ENCODE measurements at places on chromosomes 12 and 14. TPM values are rescaled to one million over a fixed set of nuclear protein-coding genes. Genes with fewer than 3 reads are reported as not detected.

The NFE2 gene
- total RNA-seq: 0.28 TPM

The EIF2S1 gene
- 187 TPM for total RNA-seq

The LMO3 gene
- 10.8 TPM for total RNA-seq

The SSPN gene
- total RNA-seq: 24.6 TPM

The IRAK3 gene
- 8.1 TPM for total RNA-seq

The PRR4 gene
- 0.37 TPM for total RNA-seq

The SERPINA9 gene
- total RNA-seq: not detected

The WDHD1 gene
- 8.7 TPM for total RNA-seq

The PDE3A gene
- 8.9 TPM for total RNA-seq

The MMP17 gene
- total RNA-seq: 11.7 TPM

The TGFB3 gene
- 12.2 TPM for total RNA-seq

The KRT75 gene
- total RNA-seq: not detected

The GEMIN2 gene
- 15.6 TPM for total RNA-seq

The KIF5A gene
- total RNA-seq: 0.09 TPM

The AKT1 gene
- total RNA-seq: 149 TPM

The TDRD9 gene
- 0.37 TPM for total RNA-seq

The TMPRSS12 gene
- total RNA-seq: not detected

The KIF26A gene
- total RNA-seq: under 0.01 TPM

The FSCB gene
- total RNA-seq: not detected

The RNASE3 gene
- total RNA-seq: not detected

The NRL gene
- 0.28 TPM for total RNA-seq
